ENCODE measurements at places on chromosomes 12 and 14. TPM values are rescaled to one million over a fixed set of nuclear protein-coding genes. Genes with fewer than 3 reads are reported as not detected.

DNA sequence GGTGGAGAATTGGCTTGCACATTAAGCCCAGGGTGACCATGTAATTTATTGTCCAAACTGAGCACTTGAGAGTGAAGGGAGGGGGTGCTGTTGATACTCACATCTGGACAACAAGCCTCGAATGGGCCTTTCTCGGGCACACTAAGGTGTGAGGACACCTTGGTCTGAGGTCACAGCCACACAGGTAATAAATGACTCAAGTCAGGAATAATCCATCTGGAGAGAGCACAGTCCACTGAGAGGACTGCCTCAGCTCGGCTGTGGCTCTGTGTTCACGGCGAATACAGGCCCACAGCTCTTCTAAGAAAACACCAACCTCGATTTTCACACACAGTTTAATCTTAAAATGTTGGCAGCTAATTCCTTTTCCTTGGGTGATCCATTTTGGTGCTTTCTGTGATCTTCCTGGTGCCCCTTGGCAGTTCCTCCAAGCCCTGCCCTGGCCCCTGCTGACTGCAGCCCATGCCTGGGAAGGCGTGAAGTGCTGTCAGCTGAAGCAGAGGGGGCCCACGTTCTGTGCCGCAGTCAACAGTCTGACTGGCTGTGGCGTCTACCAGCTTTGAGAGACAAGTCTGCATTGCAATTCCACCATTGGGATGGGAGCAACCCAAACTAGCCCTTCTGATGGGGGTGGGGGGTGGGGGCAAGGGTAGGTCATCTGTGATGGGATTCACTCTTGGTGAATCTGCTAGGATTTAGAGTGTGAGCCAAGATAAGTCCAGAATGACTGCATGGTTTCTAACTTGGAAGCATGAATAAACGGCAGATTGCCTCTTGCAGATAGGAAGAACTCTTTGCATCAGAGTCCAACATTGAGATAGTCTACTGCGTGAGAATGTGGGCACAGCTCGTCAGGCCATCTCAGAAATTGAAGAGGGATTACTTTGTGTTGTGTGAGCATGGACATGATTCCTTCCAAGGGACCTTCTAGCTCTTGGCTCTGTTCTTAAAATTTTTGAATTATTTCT lies 42.8 kb downstream of the ZNF664 start:
- no peak for DNase-seq

- DNase-seq, result peak; percentile 29
Observed at GRCh38 chr12:56839915-56840325, 76.8 kb downstream of the HSD17B6 start.

DNA sequence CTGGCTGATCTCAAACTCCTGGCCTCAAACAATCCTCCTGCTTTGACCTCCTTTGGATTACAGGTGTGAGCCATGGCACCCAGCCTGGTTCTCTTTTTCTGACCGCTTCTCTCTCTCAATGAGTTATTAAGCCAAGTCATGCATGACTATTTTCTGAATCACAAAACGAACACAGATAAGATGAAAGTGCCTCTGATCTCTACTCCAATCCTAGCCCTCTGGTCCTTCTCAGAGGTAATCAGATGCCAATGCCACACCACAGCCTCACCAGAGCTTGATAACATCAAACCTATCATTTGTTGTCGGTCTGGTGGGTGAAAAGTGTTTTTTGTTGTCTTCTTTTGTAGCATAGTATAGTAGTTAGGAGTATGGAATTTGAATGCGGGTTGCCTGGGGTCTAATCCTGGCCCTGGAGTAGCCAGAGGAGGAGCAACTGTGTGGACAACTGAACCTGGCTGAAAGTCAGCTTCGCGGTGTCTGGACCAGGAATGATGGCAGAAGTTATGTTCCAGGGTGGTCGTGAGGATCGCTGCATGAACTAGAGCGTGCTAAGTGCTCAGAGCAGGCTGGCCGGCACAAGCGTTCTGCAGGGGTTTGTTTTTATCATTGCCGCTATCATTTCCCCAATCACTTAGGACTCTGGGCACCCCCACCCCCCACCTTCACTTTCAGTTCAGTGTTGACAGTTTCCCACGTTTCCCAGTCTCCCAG lies 77.9 kb downstream of the SPRING1 start:
- DNase-seq, result no peak

- no peak for DNase-seq
Observed at GRCh38 chr12:108823804-108824203, 33.6 kb downstream of the SSH1 start.

- no peak for DNase-seq
Observed at GRCh38 chr12:110704750-110705149, 15.8 kb upstream of the HVCN1 start.

DNA sequence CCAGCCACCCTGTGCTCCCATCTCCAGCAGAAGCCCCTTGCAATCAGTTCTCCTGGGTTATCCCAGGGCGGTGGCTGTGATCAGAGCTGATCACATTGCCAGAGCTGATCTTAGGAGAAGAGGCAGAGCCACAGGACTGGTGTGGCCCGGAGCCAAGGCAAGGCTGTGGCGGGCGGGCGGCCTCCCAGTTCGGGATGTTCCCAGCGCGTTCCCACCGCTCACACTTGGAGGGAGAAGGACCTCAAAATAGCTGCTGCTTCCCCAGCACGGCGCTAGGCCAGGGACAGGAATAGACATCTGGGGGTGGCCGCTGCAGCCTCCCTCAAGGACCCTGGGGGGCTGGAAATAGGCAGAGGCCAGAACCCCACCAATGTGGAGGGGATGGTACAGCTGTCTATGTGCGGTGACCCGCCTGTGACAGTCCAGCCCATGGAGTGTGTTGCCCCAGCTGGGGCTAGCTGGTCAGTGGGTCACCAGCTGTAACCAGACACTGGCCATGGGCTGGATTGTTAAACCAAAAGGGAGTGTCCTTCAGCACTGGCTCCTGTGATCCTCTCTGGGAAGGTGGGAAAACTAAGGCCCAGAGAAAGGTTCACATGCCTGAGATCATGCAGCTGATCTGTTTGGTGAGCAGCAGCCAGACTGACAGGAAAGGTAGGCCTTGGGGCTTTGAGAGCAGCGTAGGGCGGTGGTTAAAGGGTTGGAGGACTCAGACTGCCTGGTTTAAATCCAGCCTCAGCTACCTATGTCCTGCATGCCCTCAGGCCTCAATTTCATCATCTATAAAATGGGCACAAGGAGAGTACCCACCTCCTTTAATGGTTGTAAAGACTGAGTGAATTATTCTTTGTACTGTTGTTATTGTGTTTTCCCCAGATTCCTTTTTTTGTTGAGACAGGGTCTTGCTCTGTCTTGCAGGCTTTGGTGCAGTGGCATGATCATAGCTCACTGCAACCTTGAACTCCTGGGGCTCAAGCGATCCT lies 8.0 kb upstream of the POP5 start:
- DNase-seq, result peak; percentile 84

DNA sequence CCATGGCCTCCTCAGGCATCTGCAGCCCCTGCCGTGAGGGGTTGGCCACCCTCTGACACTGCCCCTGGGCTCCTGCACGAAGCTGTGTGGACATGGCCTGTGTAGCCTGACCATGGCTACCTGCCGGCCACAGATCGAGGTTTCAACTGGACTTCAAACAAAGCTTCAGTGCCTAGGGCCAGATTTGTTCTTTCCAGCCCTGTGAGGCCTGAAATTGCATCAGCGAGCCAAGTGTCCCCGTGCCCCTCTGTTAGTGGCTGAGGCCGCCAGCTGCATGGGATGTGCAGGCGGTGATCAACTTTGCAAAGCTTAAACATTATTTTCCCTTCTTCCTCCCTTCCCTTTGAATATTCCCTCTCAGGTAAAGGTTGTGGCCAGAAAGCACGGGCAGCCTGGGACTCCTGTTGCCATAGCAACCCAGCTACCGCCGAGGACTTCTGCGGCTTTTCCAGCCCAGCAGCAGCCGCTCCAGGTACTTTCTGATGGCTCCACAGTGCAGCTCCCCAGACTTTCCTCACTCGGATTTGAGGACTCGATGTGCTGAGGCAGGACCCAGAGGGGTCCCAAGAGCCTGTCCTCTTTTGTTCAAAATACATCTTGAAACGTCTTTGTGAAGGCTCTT lies 35.8 kb downstream of the DDX51 start:
- DNase-seq, result no peak

GRCh38 chr12:113222730-113223531 lies 1.7 kb downstream of the TPCN1 start:
- peak; percentile 57 for DNase-seq

DNA sequence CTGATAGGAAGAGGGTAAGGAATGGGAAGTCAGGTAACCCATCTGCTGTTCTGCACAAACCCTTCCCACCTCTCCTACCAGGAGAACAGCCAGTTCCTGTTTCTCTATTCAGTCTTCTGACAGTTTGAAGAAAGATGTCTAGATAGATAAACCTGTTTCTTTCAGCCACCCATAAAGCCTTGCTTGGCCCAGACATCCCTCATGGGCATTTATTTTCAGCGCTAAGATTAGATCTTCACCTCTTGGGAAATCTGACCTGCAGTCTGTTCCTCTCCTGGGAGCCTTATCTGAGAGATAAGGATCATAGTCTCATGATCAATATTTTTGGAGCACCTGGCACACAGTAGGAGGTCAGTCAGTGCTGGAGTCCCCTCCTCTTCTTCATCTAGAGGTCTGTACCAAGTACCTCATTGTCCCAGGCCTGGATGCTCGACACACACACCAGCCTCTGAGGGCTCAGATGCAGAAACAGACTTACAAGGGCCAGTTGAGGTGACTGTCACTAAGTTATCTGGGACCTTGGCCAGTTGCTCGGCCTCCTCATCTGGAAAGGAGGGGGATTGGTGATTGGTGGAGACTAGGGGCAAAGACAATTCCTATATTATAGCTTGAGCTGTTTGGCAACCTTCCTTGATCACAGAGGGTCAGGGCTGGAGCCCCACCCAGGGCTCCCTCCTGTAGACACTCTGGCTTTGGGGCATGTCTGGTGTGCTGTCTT lies 18.2 kb downstream of the ACVRL1 start:
- DNase-seq, result no peak

DNA sequence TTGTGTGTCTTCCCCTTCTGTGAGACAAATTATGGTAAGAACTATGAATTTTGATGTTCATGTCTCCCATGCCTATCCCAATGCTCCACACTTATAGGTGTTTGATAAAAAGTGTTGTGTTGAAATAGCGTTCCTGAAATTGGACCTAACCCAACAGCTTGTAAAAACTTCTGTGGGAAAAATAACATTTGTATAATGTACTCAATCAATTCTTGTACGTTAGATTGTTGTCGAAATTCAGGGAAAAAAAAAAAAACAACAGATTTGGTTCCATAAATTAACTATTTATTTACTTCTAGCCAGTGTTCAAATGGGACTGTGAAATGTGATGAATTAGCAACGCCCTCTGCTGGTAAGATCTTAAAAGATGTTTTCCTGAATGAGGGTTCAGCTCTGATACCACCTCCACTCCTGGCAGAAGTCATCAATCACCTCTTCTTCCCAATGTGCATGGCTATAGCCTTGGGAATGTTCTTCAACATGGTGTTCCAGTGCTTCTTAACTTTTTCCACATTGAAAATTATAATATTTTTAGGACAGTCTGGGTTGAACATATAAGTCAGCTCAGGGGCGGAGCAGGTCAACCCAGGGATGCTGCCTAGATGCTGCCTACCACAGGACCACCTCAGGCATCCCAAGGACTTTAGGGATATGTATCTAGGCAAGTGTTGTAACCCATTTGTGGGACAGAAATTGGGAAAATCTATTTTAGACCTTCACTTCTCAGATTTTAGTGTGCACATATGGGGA lies 170.6 kb downstream of the OTOGL start:
- no peak for DNase-seq

KCNC2 gene
- not detected for total RNA-seq

SPTSSA gene
- 10.5 TPM for total RNA-seq

SNRNP35 gene
- 18.9 TPM for total RNA-seq

Measured in heart right ventricle (tissue), 16 donors.